Uterus (tissue), 4 donors: ENCODE measurements at places on chromosomes 7 and 10.
A peak's percentile ranks its signal among the peaks of the same experiment; 100 is the strongest.

- no peak for DNase-seq
Measured at GRCh38 chr7:90759710-90760109, 163.6 kb downstream of the CDK14 start.

DNA sequence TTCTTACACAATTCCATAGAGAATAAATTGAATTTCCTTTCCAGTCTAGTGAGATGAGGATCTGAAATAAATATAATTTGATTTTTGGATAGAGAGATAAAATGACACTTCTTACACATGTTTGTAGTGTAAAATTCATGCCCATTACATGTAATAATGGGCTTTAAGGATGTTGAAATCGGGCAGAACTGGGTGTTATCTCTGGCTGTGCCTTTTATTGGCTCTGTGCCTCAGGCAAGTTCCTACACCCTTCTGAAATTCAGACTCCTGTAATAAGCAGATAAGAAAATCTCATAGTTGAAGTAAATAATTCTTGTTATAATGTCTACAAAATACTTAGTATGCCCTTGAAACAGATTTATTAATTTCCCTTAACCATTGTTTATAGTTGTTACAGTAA lies 125.6 kb downstream of the SEMA3A start:
- no peak for DNase-seq

DNA sequence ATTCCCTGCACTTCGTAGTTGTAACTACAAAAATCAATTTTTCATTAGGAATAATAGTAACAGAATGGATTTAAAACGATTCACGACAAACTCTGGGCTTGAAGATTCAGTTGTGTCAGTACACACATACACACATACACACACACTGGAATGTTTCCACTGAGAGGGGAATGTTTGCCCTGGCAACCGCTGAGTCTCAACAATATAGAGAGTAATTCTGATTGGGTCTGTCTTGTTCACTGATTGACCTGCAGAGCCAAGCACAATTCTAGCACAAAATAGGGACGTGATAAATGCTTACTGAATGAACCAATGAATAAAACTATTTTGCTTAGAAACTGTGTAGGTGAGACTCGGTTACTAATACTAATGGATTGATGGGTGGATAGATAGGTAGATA lies 204.4 kb upstream of the CCDC6 start:
- DNase-seq, result no peak

DNA sequence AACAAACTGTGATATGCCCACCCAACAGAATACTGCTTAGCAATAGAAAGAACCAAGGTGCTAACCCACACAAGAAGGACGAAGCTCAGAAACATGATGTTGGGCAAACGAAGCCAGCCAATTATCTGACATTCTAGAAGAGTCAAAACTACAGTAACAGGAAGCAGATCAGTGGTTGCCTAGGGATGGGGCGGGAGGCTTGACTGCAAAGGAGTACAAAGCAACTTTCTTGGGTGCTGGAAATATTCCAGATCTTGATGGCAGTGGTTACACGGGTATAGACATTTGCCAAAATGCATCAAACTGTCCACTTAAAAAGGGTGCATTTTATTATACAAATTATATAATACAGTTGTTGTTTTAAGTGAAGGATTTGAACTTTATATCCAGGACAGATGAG lies 41.1 kb upstream of the RET start:
- DNase-seq, result no peak

- peak; percentile 36 for DNase-seq
Measured at GRCh38 chr7:112462236-112462635, 12.0 kb downstream of the IFRD1 start.

- DNase-seq, result no peak
Measured at GRCh38 chr7:116087291-116087690, 56.7 kb upstream of the TFEC start.

GRCh38 chr10:31918671-31919409 lies 9.8 kb downstream of the ARHGAP12 start:
- DNase-seq, result no peak

GRCh38 chr10:27470885-27471284 lies 33.2 kb upstream of the RAB18 start:
- no peak for DNase-seq

DNA sequence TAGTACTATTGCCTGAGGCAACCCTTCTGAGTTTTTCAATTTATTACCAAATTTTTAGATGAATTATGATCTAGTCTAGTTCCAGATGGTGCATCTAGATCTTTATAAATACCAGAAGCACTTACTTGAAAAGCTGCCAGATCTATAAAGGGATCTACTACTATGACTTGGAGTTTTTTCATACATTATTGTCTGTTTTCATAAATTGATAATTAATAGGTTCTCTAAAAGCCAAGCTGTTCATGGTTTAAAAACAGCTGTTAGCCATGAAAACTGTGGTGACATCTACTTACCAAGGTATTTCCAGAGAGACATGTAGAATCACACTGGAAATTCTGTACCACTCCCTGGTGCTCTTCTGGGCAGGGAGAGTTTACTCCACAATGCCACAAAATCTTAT lies 786.5 kb upstream of the C7orf33 start:
- DNase-seq, result no peak

DNA sequence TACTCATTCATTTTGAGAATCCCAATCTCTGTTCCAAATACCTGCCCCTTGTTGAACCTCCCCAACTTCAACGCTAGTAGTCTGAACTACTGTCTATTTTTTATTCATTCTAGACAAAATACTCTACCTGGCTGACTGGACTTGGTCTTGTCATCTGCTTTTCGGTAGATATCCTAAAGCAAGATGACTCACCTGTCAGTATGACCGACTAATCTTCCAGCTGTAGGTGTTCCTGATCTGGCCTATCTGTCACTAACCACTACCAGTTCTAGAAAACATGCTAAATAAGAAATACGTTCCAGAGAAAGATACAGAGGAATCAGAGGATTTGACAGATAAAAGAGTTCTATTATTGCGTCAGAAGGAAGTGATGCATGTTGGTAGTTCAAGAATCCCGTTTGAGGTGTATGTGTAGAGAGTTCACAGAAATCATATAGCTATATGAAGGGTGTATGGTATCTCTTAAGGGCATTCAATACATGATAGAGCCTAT lies 81.1 kb downstream of the IDE start:
- no peak for DNase-seq

DNA sequence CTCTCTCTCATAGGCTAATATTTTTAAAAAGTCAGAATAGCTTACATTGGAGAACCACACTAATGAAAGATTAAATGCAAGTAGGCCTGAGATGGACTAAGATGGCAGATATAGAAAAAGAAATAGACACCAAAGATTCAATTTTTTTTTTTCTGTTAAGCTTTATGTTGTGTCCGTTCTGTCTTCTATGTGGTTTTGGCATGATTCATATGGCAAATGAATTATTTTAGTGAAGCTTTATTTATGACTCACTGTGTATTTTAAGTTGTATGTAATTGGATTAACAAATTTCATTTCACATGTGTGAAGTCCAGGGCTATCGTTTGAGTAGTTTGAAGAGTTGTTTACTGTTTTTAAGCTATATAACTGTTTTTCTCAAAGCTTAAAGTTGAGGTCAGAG lies 214.8 kb downstream of the CAMK1D start:
- DNase-seq, result no peak

DNA sequence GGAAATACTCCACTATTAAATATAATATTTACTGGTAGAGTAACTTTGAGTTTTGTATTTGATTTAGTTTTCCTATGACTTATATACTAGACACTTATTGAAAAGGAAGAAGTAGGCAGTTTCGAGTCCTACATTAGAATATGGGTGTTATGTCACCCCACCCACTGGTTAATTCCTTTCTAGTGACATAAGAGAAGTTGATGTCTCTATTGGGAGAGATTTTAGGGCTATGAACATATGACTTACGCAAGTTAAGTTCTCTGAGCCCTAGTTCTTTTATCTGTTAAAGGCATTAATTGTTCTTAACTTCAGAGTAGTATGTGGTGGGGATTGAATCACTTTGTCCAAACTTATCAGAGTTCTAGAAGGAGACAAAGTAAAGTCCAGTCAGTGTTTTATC lies 30.5 kb downstream of the CPED1 start:
- no peak for DNase-seq

DNA sequence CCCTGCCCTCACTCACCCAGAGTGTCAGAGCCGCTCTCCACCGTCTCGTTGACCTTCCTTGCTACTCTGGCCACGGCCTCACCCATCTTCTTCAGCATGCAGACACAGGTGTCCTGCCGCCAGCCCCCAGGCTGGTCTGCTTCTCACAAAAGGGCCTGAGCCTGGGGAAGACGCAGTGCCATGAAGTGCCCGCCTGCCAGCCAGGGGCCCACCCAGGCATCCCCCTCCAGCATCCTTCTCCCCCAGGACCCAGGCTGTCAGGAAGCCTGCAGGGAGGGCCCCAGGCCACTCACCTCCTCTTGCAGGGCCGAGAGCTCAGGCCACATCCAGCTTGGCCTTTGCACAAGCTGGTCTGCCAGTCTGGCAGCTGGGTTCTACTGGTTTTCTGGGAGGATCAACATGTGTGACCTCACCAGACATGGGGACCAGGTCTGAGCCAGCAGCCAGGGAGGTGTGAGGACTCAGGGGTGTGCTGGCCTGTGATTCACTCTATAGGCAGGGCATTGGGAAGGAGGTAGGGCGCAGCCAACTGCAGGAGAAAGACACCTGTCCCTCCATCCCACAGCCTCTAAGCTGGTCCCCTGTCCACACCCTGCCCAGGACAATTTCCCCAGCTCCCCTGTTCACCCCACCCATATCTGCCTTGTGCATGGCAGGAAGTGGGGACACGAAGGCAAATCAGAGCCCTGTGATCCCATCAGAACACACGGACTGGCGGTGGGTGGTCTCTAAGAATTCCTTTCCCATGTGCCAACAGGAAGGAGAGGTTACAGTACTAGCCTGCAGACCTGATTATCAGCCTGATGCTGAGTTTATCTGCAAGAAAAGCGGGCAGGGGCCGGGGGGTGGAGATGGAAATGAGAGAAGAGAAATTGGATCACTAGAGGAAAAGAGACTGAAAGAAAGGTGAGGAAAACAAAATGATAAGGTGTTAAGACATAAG lies 5.7 kb downstream of the LRRC20 start:
- no peak for DNase-seq

DNA sequence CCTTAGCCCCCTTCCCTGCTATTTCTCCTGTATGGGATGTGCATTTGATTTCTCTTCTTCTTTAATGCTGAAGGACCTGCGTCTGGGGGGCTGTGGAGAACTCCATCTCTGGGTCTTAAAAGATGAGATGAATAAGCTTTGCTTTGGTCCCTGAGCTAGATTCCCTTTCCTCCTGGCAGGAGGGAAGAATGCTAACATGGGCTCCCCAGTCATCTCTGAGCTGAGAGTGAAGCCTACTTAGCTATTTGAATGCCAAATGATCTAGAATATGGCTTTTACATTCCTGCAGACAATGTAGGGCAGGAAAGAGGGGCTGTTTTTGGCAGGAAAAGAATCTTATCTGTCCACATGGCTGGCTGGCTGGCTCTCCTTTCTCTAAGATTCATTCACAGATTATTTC lies 62.6 kb upstream of the EFCAB10 start:
- no peak for DNase-seq

GRCh38 chr7:150850273-150850672 lies 2.0 kb upstream of the AOC1 start:
- DNase-seq, result no peak

DNA sequence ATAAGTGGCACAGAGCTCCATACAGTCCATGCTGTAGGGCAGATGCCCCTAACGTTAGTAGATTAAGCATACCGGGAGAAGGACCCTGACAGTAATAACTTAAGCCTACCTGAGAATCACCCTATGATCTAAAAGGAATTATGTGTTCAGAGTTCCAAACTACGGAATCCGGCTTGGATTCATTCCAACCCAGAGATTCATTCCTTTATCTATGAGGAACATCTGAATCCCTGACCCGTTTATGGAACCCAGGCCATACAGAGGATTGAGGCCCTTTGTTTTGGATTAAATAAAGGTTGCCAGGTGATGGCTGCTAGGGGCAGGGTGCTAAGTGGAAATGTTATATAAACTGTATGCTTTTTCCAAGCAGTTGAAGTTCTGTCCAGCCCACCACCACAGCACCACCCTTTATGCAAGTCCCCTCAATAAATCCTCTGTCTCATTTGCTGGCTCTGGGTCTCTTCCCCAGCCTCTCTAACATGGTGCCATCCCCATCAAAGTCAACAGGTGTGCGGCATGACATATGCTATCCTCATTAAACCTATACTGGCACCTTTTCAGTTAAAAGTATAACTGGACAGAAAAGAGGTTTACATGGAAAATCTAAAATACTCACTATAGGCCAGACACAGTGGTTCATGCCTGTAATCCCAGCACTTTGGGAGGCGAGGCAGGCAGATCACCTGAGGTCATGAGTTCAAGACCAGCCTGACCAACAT lies 9.1 kb upstream of the ANAPC16 start:
- no peak for DNase-seq
